GM12878 (cell line): ENCODE measurements at places on chromosomes 4 and X. TPM values are rescaled to one million over a fixed set of nuclear protein-coding genes. Genes with fewer than 3 reads are reported as not detected.

GRCh38 chr4:72295966-72296557 lies 264.3 kb downstream of the NPFFR2 start:
- H3K36me3 ChIP-seq, result no peaks in the 10 kb centered on the region
- H3K27ac ChIP-seq, result no peak overlapping the region
- no peaks in the 10 kb centered on the region for H3K4me1 ChIP-seq
- DNase-seq, result no peak
- H3K27me3 ChIP-seq, result no peaks in the 10 kb centered on the region; the same call in 1 of the 2 replicates

Gene ATP2B3
- total RNA-seq, result not detected in 2 replicates

DNA sequence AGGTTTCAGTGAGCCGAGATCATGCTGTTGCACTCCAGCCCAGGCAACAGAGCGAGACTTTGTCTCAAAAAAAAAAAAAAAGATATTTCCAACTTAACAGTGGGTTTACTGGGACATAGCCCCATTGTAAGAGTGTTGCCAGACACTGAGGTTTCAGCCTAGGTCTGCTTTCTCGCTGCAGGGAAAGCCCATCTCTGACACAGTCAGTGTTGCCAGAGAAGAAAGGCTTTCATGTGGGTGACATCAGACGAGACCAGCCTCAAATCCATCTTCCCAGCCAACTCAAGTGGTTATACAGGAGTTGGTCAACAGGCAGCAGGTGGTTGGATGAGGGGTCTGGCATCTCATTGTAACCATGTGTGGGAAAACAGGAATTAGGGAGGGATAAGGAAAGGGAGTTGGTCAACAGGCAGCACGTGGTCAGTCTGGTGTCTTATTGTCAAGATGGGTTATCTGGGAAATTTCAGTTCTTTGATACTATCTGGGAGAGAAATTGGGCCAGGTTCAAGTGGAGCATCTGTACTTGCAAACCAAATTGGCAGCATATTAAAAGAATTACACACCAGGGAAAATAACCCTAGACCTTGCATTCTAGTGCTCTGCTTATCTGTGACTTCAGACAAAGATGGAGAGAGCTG lies 41.1 kb downstream of the NELFA start:
- no peak overlapping the region for H3K27ac ChIP-seq
- no peak overlapping the region for H3K4me3 ChIP-seq
- no peaks in the 10 kb centered on the region for H3K4me1 ChIP-seq
- H3K36me3 ChIP-seq, result peaks cover 30% of the 10 kb centered on the region
- no peaks in the 10 kb centered on the region for H3K27me3 ChIP-seq

DNA sequence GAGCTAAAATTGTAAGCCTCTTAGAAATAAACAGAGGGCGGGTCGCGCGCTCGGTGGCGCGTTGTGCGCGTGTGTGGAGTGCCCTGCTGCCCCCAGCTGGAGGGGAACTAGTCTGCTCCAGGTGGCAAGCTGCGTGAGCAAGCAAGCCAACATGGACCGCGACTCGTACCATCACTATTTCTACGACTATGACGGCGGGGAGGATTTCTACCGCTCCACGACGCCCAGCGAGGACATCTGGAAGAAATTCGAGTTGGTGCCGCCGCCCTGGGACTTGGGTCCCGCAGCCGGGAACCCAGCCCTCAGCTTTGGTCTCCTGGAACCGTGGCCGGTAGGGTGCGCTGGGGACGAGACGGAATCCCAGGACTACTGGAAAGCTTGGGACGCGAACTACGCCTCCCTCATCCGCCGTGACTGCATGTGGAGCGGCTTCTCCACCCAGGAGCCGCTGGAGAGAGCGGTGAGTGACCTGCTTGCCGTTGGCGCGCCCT lies 66.1 kb downstream of the DNAAF6 start:
- H3K27ac ChIP-seq, result no peak overlapping the region
- H3K27me3 ChIP-seq, result no peaks in the 10 kb centered on the region; the same call in 1 of the 2 replicates
- H3K4me3 ChIP-seq, result no peak overlapping the region
- H3K4me1 ChIP-seq, result no peaks in the 10 kb centered on the region

DNA sequence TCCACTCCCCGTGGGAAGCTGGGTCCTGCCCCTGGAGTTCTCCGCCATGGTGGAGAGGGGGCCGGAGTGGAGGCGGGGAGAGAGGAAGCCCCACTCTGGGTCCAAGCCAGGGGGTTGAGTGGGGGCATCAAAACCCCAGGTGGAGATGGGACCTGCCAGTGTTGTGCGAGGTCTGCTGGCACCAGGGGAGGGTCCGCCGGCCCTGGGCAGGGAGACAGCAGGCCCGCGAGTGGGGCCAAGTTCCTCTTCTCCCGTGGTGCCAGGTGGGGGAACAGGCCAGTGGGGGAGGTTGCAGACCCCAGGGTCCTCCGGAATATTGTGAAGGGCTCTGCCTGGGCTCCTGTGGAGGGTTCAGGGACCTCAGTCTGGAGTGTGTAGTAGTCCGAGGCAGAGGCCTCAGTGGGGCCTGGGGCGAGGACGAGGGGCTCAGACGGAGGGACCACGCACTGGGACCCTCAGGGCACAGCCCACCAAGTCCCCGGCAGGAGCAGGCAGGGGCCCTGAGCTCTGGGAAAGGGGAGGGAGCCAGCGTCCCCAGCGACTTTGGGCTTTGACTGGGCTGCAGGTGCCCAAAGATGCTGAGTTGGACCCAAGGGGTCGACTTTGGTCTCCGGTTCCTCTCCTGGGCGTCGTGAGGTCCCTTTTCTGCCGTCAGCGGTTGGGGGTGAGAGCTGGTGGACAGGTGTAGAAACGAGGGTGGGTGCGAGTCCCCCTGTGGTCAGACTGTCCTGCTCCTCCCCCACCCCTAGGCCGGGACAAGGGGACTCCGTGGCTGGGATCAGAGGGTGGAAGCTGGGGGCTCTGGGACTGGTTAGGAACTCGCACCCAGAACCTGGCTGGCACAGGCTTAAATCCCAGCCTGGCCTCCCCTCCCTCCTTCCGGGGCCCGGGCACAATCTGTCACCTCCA lies 43.8 kb upstream of the NKX1-1 start:
- no peak for DNase-seq
- no peaks in the 10 kb centered on the region for H3K4me1 ChIP-seq
- no peak overlapping the region for H3K27ac ChIP-seq

Gene MSMO1
- total RNA-seq, result 63.6 and 67.6 TPM in 2 replicates

Gene REELD1
- total RNA-seq, result 0.35 and 0.62 TPM in 2 replicates

DNA sequence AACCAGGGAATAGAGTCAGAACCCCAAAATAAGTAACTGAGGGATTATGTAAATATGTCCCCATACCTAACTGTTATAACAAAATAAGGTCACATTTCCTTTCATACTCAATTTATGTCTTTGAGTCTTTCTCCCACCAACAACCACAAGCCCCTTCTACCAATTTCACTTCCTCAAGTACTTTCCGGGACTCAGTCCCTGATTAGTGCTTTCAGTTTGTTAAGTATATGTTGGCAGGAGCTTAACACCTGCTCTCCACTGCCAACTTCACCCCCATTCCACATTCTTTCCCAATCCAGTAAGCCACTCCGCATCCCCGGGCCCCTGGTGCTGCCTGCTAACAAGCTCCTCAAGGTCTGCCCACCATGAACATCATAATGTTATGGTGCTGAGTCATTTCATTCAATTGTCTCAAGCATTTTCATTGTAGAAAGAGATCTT lies 71.3 kb upstream of the SPRY1 start:
- no peaks in the 10 kb centered on the region for H3K27me3 ChIP-seq
- no peak overlapping the region for H3K27ac ChIP-seq
- DNase-seq, result peak; percentile 75
- H3K36me3 ChIP-seq, result no peaks in the 10 kb centered on the region
- peaks cover 4% of the 10 kb centered on the region; the same call in 1 of the 2 replicates for H3K4me1 ChIP-seq
- H3K4me3 ChIP-seq, result no peak overlapping the region

DNA sequence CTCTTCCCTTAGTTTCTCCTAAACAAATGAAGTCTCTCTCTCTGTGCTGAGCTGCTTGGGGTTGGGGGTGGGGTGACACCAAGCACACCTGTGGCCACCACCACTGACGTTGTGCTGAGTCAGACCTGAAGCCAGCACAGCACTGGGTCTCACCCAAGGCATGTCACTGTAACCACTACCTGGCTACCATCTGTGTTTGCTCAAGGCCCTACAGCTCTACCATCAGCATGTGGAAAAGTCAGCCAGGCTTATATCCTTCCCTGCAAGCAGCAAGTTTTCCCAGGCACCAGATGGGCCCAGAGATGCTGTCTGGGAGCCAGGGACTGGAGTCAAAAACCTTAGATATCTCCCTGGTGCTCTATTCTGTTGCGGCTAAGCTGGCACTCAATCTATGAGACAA lies 6.9 kb downstream of the CXCL10 start:
- no peaks in the 10 kb centered on the region for H3K36me3 ChIP-seq
- H3K4me3 ChIP-seq, result no peak overlapping the region
- H3K4me1 ChIP-seq, result peaks cover 45% of the 10 kb centered on the region
- H3K27ac ChIP-seq, result no peak overlapping the region
- peak; percentile 37 for DNase-seq

Gene SHOX
- not detected in 2 replicates for total RNA-seq

Gene RAB39B
- 6.5 and 7.6 TPM in 2 replicates for total RNA-seq

Gene NDST3
- total RNA-seq, result not detected in 2 replicates

Gene MAML3
- 0.16 and 0.28 TPM in 2 replicates for total RNA-seq

DNA sequence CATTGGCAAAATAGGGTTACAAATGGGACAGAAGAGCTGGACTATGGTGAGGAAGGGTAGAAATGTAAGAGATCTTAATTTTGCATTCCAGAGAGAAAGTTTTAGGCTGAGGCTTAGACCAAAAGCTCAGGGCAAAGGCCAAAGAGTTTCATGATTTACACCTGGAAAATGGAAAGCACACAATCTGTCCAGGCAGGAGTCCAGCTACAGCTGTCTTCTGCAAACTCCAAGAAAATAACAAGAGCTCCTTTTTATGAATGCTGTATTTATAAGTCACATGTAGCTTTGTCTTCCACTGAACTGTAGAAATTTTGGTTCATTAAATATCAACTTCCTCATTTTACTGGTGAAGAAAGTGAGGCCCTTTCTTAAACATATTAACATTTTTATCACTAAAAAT lies 288.0 kb upstream of the ATOH1 start:
- H3K27ac ChIP-seq, result no peak overlapping the region
- no peak overlapping the region for H3K4me3 ChIP-seq
- no peak for DNase-seq
- no peaks in the 10 kb centered on the region for H3K4me1 ChIP-seq

DNA sequence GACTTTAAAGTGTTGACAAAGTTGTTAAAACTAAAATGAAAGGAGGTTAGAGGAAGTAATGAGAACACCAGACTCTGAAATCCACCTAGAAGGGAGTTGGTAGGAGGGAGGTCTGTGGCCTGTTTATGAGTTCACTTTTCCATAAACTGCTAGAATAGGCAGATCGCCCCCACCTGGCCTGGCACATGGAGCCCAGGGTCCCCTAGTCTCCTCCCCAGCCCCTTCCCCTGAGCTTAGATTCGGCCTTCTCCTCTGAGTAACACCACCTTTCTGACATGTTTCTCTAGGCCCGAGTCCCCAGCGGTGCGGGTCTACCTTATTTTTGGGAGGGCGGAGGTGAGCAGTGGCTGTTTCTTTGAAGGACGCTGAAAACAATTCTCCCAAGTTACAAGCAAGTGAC lies 54.5 kb upstream of the FAT1 start:
- no peaks in the 10 kb centered on the region for H3K27me3 ChIP-seq
- DNase-seq, result no peak
- H3K36me3 ChIP-seq, result no peaks in the 10 kb centered on the region
- no peak overlapping the region for H3K4me3 ChIP-seq
